ENCODE measurements at places on chromosomes 3 and 15.

DNA sequence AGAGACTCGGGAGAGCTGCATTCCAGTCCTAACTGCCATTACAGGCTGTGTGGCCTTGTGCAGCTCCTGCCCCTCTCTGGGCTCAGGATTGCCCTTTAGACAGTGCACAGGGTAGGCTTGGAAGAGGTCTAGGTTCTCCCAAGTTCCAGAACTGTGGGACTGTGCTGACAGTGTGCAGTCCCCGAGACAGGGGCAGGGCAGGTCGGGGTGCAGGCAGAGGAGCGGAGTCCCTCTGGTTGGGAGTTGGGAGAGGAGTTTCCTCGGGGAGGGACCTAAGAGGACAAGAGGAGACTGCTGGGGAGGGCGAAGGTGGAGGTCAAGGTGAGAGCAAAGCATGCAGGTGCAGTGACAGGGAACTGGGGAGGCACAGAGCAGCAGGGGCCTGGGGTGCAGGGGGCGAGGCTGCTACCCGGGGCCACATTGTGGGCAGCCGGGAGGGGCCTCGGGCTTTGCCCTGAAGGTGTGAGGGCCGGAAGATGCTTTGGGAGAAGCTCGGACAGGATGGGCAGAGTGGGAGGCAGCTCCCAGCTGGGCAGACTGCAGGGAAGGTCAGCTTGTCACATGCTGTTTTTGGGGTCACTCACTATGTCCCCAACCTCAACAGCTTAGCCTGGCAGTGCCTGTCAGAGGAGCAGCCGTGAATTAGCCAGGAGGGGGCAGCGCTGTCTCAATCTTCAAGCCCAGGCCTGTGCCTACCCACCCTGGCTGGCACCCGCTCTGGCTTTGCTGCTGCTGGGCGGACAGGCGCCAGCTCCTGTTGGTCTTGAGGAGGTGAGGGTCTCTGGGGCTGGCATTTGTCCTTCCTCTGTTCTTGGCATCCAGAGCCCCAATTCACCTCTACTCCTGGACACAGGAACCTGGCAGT lies 15.4 kb upstream of the CSPG4 start:
- peak; percentile 77 for DNase-seq

DNA sequence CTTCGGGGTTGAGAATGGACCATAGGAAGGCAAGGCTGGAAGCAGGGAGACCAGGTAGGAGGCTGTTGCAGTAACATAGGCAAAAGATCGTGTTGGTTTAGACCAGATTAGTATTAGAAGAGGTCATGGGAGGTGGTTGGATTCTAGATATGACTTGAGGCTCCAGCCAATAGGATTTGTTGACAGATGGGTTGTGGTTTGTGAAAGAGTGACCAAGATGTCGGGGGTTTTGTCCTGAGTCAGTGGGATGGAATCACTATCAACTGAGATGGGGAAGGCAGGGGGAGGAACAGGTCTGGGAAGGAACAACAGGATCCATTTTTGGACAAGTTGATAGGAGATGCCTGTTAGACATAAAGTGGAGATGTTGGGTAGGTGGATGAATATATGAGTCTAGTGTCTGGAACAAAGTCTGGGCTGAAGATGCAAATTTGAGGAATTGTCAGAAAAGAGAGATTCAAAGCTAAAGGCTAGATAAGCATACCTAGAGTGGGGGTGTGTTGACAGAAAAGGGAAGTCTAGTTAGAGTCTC lies 95.5 kb upstream of the NPHP3 start:
- no peak for DNase-seq

DNA sequence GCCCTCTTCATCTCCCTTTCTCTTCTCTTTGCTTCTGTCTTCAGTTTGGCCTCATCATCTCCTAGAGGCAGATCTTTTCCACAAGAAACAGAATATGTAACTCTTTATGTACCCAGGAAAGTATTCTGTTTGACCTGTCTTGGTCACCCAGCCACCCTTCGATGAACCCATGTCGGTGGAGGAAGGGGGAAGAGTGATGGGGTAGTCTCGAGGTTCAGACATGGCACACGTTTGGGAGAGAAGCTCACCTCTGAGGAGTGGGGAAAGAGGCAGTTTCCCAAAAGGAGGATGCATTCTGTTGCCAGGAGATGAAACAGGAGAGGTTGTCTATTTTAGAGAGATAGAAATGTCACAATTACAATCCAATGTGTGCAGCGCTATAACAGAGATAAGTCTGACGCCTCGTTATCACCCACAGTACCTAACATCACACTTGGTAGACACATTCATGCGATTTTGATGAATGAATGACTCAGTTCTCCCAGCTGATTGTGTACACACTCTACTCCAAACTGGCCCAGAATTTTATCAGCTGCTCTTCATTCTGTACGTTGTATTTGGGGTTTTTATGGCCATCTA lies 722 bp upstream of the CCDC50 start:
- no peak for DNase-seq

- DNase-seq, result no peak
Measured at GRCh38 chr3:1787094-1787493, 311.6 kb upstream of the CNTN4 start.

- no peak for DNase-seq
Measured at GRCh38 chr15:79099692-79100091, 9.1 kb upstream of the RASGRF1 start.

GRCh38 chr15:65213241-65213640 lies 2.0 kb upstream of the CILP start:
- no peak for DNase-seq

DNA sequence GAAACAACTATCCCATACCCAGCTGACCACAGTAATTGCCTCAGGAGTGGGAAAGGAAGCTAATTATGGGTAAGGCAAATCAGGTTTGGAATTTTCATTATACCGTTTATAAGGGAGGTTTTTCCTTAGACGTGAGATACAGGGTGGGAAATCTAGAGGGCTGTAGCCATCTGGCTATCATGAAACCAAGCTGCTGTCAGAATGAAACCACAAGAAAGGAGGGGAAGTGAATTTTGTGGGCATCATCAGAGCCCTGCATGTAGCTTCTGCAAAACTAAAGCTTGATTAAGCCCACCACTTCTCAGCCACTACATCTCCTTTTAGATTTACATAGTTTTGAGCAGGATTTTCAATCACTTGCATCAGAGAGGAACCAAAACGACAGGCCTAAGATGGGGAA lies 893.5 kb downstream of the TUSC7 start:
- DNase-seq, result no peak

GRCh38 chr15:70354346-70354905 lies 256.7 kb upstream of the TLE3 start:
- DNase-seq, result no peak

- DNase-seq, result no peak
Measured at GRCh38 chr3:30848087-30848779, 46.2 kb downstream of the GADL1 start.

DNA sequence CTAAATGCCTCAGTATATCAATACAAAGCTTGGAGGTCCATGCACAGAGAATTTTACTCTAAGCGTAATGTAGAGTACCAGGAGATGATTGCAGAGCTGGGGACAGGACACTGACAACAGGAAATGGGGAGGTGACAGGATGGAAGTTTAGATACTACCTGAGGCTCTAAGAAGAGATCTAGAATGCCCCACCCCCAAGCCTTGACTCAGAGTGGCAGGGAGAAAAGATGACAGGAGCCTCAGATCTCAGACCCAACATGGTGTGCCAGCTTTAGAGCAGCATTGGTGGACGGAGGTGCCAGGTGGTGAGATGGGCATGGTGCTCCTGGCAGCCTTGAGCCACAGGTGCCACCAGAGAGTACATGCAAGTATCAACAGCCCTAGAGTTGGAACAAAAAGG lies 62.5 kb downstream of the LYZL4 start:
- no peak for DNase-seq

- DNase-seq, result no peak
Measured at GRCh38 chr3:151985787-151986430, 112.5 kb downstream of the SUCNR1 start.
